ENCODE measurements at places on chromosomes 12 and 14. TPM values are rescaled to one million over a fixed set of nuclear protein-coding genes. Genes with fewer than 3 reads are reported as not detected.

- DNase-seq, result peak; percentile 80
These were observed 21.9 kb upstream of the ZFP36L1 start for GRCh38 chr14:68814539-68815297.

DNA sequence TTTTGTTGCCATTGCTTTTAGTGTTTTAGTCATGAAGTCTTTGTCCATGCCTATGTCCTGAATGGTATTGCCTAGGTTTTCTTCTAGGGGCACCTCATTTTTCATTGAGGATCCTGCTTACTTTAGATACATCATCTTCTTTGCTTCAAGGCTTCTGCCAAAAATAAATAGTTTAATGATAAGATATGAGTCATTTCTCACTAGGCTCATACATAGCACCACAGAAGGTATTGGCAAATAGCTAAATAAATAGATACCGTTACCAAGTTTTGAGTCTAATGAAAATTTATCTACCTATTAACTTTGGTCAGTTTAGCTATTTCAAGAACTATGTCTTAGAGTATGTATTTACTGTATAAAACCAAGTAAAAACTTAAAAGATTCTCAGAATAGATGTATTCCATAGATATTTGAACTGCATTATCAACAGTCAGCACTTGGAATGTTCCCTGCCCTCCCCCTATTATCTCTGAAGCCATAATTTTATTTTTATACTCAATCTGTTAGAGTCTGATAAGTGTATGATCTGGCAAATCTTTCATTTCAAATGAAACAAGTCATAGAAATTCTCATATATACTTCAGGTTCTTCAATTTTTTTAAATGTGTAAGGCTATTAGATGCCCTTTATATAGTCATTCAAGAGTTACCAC, 310.2 kb downstream of the CCDC91 start:
- DNase-seq, result no peak

Gene SLC6A15
- 5.9 TPM for total RNA-seq

Gene COX8C
- total RNA-seq, result not detected
